ENCODE measurements at places on chromosomes 13 and 19.

- DNase-seq: no peak
These were observed 3.3 kb downstream of the GPR18 start for GRCh38 chr13:99254830-99255229.

DNA sequence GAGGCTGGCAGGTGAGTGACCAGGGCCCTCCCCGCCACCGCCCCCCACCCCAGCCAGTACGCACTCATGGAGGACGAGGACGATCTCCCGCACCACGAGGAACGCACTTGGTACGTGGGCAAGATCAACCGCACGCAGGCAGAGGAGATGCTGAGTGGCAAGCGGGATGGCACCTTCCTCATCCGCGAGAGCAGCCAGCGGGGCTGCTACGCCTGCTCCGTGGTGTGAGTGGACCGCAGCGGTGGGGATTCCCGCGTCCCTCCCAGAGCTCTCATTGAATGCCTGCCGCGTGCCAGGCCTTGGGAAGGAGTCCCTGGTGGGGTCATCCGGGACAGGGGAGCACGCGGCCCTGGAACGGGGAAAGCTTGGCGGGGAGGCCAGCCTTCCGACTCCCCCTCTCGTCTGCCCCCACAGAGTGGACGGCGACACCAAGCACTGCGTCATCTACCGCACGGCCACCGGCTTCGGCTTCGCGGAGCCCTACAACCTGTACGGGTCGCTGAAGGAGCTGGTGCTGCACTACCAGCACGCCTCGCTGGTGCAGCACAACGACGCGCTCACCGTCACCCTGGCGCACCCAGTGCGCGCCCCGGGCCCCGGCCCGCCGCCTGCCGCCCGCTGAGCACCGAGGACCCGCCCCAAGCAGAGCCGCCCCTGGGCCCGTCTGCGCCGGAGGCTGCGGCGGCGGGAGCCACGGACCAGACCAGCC is 4.8 kb upstream of the IFI30 start:
- no peak for DNase-seq

- DNase-seq: no peak
These were observed 5.0 kb downstream of the SGTA start for GRCh38 chr19:2777952-2778683.

DNA sequence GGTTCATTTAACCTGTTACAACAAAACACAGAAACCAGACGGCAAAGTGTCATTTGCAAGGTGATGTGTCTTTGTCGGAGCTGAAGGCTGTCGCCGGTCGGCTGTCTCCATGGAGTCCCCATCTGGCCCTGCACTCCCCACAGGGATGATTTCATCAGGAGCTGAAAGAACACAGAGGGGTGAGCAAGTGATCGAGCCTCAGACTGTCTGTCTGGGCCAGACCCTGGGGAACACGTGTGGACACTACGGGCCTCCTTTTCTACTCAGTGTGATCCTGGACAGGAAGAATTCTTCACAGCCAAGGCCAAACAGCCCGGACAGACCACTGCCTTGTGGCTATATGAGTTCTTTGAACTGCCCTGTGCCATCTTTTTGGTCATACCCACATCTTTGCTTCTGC is 85.1 kb downstream of the RNASEH2B start:
- DNase-seq: no peak

GRCh38 chr19:42919757-42920079 is 2.0 kb upstream of the PSG6 start:
- DNase-seq: no peak

- no peak for DNase-seq
These were observed 11.8 kb upstream of the FBN3 start for GRCh38 chr19:8161135-8161646.

GRCh38 chr13:79709471-79709870 is 228.5 kb downstream of the NDFIP2 start:
- no peak for DNase-seq

DNA sequence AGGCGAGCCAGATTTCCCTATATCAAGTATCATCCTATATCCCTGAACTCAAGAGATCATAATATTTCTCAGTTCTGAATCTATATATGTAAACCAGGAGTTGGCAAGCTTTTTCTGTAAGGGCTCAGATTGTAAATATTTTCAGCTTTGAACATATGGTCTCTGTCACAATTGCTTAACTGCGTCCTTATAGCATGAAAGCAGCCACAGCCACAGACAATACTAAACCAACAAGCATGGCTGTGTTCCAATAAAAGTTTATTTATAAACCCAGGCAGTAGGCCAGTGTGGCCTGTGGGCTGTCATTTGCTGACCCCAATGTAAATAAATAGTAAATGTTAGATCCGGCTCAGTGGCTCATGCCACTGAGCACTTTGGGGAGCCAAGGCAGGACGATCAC is 12.2 kb upstream of the MYH14 start:
- DNase-seq: no peak

GRCh38 chr13:24243302-24243701 is 66.1 kb upstream of the C1QTNF9 start:
- DNase-seq: no peak

- DNase-seq: no peak
These were observed 174.4 kb downstream of the NUFIP1 start for GRCh38 chr13:44814836-44815235.

DNA sequence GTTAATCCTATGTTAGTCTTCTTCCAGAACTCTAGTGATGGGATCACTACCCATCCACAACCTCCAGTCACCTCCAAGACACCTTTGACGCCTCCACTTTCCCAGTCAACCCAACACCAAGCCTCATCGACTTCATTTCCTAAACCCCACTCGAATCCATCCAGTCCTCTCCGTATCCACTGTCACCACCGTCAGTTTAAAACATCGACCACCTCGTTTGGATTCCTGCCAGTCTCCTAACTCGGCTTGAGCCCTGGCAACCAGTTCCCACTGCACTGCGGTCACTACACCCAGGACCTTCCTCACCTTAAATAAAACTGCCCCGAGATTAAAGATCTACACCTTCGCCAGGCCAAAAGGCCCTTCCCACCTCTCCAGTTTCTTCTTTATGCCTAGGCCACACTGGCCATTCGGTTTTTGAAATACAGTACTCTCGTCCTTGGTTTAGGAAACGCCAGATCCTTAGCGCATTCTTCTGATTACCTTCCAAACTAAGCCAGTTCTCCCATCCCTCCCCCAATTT is 1.2 kb downstream of the MTIF3 start:
- no peak for DNase-seq

DNA sequence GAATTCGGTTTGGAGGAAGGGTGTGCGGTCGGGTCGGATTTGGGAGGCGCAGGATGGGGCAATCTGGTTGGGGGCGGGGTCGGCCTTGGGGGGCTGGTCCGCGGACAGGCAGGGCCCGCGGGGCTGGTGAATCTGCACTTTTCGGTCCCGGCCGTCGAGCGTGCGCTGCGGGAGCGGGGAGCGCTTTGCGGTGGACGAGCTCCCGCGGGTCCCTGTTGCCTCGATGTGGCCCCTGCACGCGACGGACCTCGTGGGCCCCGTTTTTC is 11.9 kb downstream of the PEAK3 start:
- no peak for DNase-seq

DNA sequence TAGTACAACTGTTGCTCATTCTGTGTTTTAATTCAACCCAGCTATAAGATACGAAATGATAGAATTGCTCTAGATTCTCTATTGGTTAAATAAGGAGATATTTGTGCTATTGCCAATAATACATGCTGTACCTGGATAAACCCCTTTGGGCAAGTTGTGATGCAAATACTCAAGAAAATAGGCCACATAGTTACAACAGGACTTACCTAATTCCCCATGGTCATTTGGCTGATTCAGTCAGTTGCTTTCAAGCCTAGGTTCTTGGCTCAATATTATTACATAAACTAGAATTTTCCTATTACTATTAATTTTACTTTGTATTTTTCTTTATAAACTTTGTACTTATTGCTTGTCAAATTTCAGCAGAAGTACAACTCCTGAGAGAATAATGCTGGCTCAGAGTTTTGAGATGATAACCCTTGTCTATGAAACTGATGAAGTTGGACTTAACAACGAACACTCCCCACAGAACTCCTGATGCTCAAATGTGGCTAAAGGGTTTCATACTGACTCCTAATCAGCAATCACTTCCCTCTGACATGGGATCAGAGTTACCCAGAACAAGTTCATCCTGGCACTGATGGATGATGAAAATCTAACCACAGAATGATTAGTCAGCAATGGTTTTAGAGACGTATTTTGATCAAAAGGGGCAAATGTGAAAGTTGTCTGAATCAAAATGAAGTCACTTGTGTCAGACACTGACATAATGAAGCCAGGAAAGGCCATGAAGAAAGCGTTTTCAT is 221.1 kb downstream of the ITGBL1 start:
- DNase-seq: no peak

GRCh38 chr13:50990818-50991506 is 81.4 kb downstream of the RNASEH2B start:
- DNase-seq: no peak

Measured in CD4-positive, alpha-beta T cell treated with Interleukin-10 for 1 hour (primary cell).